ENCODE measurements at places on chromosomes 2 and 18.

GRCh38 chr18:13811993-13812392, 12.0 kb upstream of the MC5R start:
- no peak for DNase-seq

DNA sequence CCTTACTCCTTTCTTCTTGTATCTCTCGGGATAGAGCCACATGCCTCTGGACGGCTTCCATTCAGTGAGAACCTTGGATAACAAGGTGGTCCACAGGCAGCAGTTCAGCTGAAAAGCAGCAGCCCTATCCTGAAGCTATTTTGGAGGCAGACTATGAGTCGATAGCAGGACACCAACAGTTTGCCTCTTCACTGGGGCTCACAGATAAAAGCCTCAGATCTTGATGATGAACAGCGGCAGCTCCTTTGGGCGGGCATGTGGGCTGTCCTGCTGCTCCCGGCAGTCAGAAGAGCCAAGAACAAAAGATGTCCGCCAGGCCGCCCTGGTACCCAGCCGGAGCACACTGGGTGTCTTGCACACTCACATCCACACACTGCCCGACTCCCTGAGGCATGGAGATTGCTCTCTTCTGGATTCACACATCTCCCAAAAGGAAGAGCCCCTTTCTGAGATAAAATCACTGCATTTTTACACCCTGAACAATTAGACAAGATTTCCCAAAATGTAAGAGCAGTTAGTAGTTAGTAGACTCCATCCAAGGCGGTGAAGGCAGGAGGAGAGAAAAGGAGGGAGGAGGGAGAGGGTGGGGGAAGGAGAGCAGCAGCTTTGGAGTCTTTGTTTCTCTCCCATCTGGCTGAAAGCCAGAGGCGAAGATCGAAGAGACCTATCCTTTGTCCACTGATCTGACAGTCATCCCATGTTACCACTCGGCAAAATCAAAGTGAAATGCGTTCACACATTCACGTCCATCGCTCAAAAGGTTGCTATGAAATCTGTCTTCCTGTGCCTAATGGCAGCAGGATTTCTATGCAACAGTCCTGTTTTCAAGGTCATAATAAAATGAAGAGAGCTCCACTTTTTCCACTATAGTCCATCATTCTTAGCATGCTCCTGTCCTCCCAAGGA, 90.1 kb upstream of the KLF7 start:
- no peak for DNase-seq

GRCh38 chr2:3091696-3092095, 285.9 kb downstream of the EIPR1 start:
- DNase-seq = no peak

DNA sequence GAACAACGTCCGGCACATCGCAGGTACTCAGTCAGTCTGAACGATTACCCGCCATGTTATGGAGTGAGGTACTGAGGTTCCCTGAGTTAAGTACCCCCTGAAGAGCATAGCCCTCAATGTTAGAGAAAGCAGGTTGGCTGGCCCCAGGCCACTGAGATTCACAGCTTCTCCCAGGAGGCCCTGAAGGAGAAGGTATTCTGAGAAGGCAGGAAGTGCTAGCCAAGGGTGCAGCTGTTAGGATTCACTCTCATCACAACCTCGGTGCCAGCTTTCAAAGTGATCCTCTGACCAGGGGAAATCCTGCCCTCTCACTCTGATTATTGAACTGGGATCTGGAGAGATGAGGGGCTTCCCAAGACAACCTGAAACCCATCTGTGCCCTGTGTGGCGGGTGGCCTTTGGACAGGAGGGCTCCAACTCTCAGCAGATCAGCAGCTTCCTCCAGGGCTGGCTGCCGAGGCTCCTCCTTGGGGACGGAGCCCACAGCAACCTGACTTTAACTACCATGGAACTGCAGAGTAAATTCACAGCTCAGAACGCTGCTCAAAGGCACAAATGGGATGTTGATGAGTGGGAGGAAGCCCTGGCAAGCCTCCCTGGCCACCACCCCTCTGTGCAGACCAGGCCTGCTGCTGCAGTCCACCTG, 7.8 kb downstream of the EHD3 start:
- DNase-seq = no peak

- DNase-seq = no peak
These were observed 20.8 kb downstream of the APCDD1 start for GRCh38 chr18:10475276-10475653.

DNA sequence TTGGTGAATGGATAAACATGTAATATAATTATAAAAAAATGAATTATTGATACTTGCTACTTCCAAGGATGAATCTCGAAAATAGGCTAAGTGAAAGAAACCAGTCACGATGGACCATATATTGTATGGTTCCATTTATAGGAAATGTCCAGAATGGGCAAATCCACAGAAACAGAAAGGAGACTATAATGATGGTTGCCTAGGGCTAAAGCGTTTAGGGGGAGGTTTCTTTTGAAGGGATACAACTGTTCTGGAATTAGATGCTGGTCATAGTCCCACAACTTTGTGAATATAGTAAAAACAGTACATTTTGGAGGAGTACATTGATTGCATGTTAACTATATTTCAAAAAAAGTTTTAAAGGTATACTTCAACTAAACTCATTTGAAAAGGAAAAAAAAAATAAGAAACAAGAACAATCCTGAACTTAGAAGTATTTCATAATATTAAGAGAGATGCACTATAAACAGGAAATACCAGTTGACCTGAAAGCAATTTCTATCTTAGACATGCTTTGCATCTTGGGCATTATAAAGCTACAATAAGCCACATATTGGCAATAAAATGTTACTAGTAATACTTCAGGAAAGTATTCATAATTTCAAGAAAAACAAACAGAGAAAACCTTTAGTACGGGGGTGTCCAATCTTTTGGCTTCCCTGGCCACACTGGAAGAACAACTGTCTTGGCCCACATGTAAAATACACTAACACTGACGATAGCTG, 130.0 kb downstream of the C2orf74 start:
- no peak for DNase-seq

DNA sequence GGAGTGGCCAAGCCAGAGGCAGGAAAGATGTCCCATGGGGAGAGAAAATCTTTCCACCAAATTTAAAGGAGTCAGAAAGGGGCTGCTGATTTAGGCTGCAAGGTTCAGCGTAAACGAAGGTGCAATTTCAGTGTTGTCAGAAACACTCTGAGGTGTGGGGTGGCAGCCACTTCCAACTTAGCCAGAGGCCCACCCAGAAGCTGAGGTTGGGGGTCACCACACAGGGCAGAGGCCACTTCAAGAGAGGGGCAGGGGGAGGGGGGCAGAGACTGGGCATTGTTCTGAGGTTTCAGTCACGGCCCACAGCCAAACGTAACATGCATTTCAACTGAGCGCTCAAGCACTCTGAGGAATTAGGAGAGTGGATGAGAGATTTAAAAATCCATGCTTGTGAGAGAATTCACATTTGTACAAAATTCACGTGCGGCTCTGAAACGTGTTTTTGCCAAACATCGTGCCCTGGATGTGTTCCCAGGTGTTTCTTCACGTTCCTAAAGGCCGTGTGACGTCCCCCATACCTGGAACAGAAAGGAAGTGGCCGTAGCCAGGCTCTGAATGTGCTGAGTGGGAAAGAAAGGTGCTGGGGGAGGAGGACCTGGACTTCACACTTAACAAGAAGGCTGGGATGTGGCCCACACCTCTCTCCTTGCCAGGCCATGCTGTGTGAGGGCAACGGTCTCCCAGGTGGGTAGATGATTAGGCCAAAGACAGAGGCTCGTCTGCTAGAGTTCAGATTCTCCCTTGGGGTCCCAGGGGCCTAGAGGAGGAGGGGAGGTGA, 19.5 kb upstream of the BOK start:
- no peak for DNase-seq

DNA sequence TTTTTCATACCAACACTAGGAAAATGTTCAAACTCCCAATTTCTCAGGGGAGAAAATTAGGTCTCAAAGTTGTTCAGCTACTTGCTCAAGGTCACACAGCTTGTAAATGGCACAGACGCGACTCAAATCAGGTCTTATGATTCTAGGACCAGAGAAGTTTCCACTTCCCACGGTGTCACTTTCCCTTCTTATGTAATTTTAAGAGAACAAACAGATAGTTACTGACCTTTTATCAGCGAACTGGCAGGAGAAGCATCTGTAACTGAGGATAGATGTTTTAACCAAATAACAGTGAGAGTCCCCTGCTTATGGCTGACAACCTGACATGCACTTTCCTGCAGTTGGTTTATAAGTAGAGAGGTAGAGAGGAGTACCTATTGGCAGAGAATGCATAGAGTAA, 2.1 kb upstream of the KCNJ3 start:
- DNase-seq = no peak

Data from activated naive CD8-positive, alpha-beta T cell treated with anti-CD3 and anti-CD28 coated beads, Interleukin-2, amount 50 U/mL, for 16 hours (primary cell).